ENCODE measurements at places on chromosomes 5 and 9.

DNA sequence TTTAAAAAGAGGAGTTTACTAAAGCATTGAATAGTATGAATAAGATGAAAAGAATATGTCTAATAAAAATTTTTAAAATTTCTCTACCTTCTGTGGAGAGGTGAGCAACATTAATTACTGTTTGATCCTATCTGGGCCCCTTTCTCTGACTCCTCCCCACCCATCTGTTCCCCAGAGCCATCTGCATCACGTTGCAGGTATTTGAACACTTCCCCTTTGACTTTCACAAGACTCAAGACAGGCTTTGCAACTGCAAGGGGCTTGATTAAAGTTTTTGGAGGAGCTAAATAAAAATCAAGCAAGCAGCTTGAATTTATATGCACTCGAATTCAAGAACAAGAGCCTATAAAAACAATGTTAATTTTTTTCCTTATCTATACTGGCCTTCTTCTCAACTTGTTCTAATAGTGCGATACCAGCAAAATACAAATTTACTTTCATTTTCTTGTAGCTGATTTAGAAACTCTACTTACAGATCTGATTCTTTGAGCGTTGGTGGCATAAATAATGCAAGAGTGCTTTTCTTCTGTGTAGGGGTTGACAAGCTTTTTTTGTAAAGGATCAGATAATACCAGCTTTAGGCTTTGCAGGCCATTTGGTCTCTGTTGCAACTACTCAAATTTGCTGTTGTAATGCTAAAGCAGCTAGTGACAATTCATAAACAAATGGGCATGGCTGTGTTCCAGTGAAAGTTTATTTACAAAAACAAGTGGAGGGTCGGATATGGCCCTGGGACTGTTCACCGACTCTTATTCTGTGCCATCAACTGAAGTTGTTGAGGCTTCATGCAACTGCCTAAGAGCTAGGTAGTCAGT, 21.2 kb downstream of the TXNDC8 start:
- DNase-seq: no peak

- DNase-seq: no peak
Measured at GRCh38 chr9:135198586-135199285, 111.3 kb downstream of the OLFM1 start.

DNA sequence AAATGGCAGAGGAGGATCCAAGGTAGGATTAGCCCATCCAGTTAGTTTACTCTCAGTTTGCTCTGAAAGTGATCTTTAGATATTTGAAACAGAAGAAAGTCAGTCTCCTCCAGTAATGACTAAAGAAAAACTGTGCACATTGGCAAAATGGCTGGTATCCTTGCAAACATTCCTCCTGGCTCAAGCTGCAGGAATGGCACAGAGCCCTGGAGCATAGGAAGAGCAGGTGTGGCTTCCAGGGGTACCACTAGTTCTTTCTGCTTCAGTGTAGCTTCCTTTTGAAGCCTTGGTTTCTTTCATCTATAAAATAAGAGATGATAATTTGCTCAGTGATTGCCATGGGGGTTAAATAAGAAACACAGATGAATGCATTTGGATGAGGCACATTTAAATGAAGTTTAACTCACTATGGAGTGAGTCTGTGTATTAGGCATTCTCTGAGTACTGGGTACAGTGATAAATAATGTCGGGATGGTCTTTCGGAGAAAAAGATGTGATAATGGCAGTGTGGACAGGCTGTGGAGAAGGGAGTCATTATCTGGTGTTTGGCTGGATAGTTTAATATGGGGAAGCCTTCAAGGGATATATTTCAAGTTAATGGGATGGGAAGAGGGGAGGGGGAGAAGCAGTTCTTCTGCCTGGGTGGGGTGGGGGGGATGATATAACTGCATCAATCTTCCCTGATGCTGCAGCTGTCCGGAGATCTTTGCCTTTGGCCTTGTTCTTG, 217.3 kb upstream of the KLF4 start:
- DNase-seq: no peak

DNA sequence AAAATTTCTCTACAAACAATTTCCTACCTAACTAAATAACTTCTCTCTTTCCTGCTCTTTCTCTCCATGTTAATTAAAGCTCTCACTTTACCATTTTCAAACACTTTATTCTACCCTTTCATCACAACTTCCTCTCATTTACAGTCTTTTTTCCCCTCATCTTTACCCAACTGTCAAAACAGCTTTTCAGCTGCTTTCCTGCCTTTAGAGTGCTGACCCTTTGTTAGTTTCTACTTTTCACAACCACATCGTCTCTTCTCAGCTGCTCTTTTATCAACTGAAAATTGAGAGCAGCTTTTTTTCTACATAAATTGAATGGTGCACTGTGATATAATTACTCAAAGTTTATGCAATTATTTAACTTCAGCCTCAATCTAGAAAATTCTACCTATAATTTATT, 3.1 kb upstream of the HOMER1 start:
- no peak for DNase-seq

DNA sequence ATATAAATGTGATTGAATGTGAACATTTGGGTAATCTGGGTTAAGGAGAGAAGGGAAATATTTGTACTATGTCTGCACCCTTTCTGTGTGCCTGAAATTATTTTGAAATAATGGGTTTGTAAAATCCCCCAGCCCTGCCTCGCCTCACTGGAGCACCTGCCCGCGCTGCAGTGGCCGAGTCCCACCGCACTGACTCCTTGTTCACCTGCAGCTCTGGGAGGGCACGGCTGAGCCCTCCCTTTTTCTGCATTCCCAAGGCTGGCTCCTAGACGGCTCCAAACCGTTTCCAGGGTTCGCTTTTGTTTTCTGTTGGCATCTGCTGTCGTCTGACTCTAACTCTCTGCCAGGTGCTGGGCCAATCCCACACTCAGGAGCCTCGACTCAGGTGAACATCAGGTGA, 17.6 kb upstream of the PPP1R26 start:
- DNase-seq: no peak

GRCh38 chr5:107378218-107378899, 292.4 kb downstream of the EFNA5 start:
- DNase-seq: no peak

DNA sequence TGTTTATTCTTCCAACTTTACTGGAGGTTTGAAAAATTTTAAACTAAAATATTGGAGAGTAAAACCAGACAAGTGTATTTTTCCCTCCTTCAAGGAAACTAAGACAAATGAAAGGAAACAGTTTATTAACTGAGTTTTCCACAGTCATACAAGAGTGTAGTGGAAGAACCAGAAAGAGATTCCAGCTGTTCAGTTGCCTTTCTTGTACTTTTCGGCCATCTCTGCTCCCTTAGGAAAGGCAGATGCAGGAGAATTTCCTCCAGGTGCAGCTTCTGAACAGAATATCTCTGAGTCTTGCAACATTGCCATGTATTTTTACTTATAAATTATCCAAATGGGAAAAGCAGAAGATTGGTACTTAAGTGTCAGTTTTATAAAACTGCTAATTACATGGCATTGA, 217.1 kb downstream of the MAST4 start:
- no peak for DNase-seq

GRCh38 chr5:124747791-124748686, 1.6 kb upstream of the ZNF608 start:
- no peak for DNase-seq

DNA sequence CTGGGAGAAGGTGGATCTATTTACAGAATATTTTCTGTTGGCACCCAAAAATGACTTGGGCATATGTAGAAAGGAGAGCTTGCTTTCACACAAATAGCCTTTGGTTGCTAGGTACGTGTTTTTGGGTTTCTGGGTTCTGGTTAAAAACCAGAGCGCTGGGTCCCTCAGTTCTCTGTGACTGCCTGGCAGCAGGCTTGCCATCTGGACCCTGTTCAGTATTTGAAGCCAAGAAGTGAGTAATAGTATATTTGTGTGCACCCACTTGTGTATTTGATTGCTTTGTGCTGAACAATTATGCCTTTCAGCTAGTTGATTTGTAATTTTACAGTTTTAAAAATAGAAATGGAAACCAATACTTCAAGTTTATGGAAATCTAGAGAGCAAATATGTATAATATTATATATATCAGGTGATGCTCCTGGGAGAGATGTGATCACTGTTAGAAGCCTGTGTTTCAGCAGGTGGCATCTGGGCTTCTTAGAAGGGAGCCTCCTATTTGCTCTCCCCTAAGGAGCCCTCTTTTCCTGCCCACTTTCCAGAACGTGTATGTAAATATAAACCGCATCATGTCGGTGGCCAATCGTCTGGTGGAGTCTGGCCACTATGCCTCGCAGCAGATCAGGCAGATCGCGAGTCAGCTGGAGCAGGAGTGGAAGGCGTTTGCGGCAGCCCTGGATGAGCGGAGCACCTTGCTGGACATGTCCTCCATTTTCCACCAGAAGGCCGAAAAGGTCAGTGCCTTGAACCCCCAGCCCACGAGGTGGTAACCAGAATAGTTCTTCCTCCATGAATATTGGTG, 153.6 kb downstream of the TRIO start:
- no peak for DNase-seq

- no peak for DNase-seq
Measured at GRCh38 chr9:134320126-134320867, 6.0 kb upstream of the RXRA start.

GRCh38 chr5:176415240-176415951, 943 bp downstream of the CLTB start:
- no peak for DNase-seq

DNA sequence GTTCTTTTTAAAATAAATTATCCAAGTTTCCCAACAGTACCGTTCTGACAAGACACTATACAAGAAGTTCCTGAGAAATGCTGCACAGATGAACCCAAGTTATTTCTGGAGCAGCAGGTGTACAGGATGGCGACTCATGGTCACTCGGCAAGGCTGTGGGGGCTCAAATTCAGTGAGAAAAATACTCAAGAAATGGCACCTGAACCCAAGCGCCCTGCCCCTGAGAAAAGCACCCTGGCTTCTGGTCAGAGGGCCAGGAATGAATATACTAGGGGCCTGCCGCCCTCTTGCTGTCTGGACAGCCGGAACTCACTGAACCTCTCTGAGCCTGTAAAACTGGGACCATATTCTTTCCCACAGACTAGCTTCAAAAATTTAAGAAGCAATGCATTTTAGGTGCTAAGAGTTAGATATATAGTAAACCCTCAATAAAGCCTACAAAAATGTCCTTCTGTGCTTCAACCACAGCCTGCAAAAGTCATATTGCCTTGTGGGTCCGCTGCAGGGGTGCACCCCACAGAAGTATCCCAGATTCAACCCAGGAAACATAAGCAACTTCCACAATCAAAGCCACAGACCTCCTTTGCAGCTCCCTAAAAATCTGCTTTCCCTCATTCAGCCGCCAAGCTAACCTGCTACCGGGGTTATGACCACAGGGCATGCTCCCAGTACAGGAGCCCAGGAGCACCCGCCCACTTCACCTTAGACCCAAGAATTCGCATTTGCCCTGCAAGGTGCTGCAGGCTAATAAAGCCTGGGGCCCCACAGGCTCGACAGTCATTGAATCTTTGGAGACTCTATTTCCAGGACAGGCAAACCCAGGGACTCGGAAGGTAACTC, 1.4 kb downstream of the RAPGEF1 start:
- DNase-seq: no peak

DNA sequence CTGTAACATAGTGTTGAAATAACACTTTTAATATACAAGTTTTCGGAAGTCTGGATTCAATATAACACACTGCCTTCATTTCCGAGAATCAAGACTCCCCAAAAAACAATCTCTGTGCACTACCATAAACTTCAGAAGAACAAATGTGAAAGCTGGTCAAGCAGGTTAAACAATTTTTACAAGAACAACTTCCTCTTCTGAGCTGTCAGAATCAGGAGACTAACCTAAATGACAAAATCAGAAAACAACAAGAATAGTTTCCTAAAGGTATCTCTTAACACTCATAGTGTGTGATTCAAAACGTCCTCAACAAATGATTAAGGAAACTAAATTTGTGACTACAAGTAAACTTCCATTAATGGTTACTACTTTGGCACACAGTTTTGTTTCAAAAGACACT, 11.6 kb downstream of the C9orf72 start:
- no peak for DNase-seq

DNA sequence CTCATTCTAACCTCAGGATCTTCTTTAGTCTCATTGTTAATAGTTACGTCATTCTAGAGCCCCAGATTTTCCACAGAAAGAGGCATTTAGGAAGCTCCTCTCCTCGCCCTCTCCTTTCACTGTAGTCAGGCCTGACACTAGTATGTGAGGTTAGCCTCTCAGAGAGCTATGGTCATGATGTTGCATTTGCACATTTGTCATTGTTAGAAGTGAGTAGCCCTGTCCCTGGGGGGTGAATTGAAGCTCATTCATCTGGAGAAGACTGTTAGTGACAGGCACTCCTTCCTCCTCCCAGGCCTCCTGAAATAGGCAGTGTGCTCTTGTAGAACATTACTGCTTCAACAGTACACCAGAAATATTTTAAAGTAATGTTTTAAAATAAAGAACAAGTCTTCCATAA, 26.6 kb upstream of the LRRTM2 start:
- no peak for DNase-seq

DNA sequence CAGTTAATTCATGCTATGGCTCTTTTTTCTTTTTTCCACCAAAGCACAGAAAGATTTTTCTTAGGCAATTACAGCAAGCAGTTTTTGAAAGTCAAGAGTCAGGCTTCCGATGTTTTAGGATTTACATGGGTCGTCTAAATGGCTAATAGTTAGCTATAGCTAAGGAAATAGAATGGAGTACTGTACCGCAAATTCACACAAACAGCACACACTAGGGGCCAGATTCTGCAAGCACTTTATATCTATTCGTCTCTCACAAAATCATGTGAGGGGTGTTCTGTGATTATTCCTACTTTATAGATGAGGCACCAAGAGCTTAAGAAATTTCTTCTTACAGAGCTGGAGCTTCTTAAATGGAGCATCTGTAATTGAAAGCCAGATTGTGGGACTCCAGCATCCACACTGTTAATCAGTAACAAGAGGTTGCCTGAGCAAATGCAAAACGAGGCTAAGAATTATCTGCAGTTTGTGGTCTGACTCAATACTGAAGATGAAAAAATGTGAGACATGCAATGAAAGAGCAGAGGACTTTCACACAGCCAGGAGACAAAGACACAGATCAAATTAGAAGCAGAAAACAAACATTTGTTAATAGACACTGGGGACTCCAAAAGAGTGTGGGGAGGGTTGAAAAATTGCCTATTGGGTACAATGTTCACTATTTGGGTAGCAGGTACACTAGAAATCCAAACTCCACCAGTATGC, 62.7 kb upstream of the CTXN3 start:
- no peak for DNase-seq

DNA sequence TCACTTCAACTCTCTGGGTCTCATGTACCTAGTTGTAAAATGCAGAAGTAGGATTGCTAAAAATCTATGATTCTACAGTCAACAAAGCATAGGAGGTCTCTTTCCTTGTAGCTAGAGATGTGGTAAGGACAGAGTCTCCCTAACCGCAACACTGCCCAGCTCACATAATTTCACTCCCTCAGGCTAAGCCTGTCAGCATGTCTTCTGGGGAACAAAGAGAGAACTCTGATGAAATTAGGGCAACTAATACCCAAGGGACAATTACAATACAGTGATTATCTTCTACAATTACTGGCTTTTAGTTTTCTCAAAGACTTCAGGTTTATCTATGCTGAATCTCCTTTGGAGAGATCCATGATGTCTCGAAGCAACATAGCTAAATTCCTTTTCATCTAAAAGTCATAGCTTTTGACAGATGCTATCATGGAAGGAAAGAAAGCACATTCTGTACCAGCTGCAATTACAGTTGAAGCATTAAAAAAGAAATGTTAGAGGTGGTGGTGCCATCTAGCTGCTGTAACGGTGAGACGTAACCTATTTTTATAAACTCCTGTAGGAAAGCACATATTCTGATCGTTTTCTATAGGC, 141.1 kb upstream of the TARS1 start:
- DNase-seq: no peak

Data from iPS DF 6.9 (cell line).